ENCODE measurements at places on chromosomes 7 and 10.

- DNase-seq: no peak
These were observed 12.8 kb downstream of the LRRN3 start for GRCh38 chr7:111103678-111104274.

GRCh38 chr10:20474064-20474463 is 423.0 kb downstream of the NEBL start:
- DNase-seq: no peak

GRCh38 chr10:7435674-7436073 is 24.8 kb upstream of the SFMBT2 start:
- DNase-seq: no peak

DNA sequence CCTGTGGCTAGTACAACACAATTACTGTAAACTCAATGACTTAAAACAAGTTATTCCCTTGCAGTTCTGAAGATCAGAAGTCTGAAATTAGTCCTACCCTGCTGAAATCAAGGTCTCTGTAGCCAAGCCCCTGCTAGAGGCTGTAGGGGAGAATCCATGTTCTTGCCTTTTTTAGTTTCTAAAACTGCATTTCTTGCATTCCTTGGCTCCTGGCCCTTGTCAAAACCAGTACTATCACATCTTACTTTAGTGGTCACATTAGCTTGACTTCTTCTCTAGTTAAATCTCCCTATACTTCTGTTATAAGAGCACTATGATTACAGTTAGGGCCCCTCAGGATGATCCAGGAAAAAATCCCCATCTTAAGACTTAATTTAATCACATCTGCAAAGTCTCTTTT is 567.0 kb downstream of the GFRA1 start:
- DNase-seq: no peak

DNA sequence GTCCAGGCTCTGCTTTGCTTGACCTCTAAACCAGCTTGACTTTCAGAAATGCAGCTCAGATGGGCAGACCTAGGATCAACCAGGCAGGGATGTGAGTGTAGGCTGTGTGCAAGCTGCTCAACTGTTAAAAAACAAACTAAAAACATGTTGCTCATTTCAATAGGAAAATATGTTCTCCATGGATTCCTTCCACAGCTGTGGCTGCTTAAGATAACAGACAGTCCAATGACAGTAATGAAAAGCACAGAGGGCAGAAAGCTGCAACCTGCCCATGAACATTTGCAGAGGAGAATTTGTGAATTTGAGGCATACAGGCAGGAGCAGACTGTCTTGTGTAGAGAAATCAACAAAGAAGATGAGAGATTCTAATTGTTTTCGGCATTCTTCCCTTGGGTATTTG is 534.2 kb downstream of the CCSER2 start:
- DNase-seq: no peak

GRCh38 chr7:38751416-38751815 is 120.2 kb upstream of the AMPH start:
- DNase-seq: no peak

- no peak for DNase-seq
These were observed 1.3 kb downstream of the GLI3 start for GRCh38 chr7:42235741-42236161.

DNA sequence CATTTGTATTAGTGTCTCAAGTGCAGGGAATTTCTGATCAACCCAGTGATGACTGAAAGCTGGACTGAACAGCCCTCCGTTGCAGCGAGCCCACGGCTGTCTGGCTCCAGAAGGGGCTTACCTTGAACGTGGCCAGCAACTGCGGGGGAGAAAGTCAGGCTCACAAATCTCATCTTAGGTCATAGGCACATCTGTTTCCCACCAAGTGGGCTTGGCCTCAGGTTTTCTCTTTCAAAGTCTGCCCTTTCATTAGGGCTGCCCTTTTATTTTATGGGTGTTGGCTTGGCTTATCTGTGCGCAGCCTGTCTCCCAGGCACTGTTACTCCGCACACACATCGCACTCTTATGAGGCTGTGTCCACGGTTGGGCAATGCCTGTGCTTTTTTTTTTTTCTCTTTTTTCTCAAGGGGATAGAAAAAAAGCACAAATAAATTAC is 178.0 kb downstream of the JCAD start:
- no peak for DNase-seq

GRCh38 chr10:62433901-62434300 is 59.7 kb downstream of the ZNF365 start:
- DNase-seq: no peak

DNA sequence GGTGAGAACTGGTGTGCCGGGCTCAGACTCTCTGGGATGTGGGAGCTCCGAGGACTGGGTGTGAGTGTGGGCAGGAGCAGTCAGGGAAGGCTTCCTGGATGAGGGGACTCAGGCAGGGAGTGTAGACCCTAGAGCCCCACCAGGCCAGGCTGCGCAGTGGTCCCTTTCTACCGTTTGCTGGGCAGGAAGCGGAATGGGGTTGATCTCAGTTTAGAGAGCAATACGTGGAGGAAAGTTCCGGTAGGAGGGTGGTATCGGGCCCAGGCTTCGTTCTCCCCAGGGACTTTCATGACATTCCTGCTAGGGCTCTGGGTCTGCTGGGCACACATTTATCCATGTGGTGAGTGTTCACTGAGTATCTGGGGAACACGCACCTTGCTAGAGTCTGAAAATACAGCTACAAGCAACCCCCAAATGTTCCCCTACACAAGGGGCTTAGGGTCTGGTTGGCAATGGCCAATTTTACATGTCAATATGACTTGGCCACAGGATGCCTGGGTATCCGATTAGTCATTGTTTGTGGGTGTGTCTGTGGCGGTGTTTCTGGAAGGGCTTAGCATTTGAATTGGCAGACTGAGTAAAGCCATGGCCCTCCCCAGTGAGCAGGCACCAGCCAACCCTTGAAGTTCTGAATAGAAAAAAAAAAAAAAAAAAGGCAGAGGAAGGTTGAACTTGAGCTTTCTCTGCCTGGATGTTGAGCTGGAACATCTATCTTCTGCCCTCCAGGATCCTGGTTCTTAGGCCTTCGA is 20.8 kb downstream of the GHRHR start:
- no peak for DNase-seq

DNA sequence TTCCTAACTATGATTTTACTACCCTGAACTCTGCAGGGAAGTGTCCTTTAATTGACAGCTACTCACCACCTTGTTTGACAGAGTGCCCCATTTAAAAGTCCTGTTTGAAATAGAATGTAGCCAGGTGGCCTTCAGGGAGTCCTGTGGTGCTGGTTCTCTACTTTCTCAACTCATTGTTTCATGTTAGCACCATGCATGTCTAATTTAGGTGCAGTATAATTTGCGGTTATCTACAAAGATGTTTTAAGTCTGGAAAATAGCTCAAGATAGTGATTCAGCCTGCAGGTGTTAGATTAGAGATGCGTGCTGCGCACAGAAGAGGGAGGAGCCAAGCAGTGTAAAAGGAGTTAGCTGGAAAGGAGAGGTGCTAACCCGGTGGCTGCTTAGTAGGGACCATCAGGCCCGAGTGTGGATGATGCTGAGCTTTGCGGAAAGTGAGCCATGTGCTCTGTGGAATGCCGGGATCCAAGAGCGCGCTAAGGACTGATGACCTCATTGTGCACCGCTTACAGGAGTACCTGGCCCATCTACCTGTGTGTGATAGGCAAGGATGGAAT is 1.2 kb downstream of the CCM2 start:
- peak; percentile 32 for DNase-seq

DNA sequence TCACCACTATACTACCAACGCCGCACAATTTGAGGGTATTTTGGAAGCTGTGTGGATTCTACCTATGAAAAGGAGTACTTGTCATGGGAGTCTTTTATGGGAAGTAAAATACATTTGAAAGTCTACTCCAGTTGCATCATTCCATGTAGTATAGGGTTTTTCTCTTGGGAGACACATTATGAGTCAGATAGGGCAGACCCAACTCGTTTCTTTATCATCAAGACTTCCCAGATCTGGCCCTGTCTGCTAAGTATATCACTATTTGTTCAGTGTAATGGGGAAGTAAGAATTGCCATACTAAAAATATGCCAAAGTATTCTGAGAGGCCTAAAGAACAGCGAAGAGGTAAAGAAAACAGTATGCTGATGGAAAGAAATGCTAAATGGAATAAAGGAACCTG is 144.2 kb downstream of the SPAG6 start:
- DNase-seq: no peak

GRCh38 chr10:112815269-112816032 is 134.6 kb upstream of the TCF7L2 start:
- no peak for DNase-seq

DNA sequence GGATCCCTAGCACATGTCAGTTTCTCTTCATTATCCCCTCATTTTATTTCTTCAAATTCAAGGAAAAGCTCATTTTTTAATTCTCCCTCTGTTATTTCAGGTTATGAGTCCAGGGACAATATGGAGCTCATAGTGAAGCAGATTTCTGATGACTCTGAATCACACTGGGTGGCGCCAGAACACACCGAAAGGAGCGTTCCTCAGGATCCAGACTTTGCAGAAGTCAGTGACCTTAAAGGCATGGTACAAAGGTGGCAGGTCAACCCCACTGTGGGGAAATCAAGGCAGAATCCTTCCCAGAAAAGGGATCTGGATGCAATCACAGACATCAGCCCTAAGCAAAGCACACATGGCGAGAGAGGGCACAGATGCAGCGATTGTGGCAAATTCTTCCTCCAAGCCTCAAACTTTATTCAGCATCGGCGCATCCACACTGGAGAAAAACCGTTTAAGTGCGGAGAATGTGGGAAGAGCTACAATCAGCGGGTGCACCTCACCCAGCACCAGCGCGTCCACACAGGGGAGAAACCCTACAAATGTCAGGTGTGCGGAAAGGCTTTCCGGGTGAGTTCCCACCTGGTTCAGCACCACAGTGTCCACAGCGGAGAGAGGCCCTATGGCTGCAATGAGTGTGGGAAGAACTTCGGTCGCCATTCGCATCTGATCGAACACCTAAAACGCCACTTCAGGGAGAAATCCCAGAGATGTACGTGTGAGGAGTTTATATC is 21.4 kb downstream of the ZKSCAN5 start:
- DNase-seq: no peak

- DNase-seq: no peak
These were observed 730.6 kb upstream of the VSTM2A start for GRCh38 chr7:53811555-53812079.

DNA sequence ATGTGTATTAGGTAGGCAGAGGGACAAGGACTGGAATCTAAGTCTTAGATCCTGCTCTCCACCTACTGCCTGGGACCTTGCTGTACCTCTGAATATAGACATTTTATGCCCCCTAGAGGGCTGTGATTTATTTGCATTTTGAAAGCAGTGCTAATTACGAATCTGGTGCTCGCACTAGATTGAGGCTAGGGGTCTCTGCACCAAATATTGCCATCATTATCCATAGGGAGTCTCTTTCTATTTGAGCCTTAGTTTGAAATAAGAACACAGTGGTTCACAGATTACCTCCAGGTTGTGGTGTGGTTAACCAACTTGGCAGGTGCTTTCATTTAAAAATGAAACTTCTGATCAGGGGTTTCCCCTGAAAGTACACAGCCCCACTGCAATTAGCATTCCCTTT is 41.8 kb downstream of the CNNM1 start:
- DNase-seq: no peak

GRCh38 chr10:5503477-5503835 is 4.1 kb upstream of the CALML5 start:
- DNase-seq: no peak

DNA sequence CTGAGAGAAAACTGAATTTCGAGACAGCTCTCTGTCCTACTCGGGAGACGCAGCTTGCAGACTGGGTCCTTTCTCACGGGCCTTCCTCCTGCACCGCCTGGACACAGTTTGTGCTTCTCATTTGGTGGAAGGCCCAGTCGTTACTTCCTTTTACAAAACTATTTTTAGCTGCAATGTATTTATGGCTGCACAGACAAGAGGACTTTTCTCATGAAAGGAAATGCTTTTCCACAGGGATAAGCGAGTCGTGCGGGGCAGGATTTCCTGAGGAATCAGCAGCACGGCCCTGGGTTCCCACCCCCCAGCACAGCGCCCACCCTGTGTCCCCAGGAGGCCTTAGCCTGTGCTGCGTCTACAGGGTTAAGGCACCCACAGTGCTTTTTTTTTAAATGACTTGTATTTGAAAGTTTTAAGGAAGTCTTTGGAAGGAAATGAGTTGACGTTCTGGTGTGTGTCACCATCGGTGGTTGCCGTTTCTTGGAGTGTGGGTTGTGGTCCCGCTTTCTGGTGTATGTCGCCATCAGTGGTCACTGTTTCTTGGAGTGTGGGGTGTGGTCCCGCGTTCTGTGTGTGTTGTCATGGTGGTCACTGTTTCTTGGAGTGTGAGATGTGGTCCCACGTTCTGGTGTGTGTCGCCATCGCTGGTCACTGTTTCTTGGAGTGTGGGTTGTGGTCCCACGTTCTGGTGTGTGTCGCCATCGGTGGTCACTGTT is 50.9 kb downstream of the INPP5A start:
- peak; percentile 82 for DNase-seq

- no peak for DNase-seq
These were observed 8.5 kb downstream of the INTS1 start for GRCh38 chr7:1495564-1496242.

- DNase-seq: no peak
These were observed 109.9 kb downstream of the ATXN7L1 start for GRCh38 chr7:105766421-105767073.

DNA sequence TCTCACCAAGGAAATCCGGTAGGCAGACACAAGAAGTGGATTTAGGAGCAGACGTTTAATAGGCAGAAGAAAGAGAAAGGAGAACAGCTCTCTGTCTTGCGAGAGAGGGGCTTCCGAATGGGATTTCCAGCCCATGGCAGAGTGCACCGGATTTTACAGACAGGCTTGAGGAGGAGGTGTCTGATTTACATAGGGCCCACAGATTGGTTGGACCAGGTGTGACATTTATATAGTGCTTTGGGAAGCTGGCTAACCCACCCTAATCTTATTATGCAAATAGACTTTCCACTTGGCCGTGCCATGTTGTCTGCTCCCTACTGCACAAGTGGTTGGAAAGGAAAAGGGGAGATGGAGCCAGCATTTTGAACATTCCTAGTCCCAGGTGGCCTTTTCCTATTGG is 57.8 kb downstream of the ANKMY2 start:
- DNase-seq: no peak
